Right lung (tissue), 10 donors: ENCODE measurements at places on chromosomes 7 and 10. TPM values are rescaled to one million over a fixed set of nuclear protein-coding genes. Genes with fewer than 3 reads are reported as not detected.

DNA sequence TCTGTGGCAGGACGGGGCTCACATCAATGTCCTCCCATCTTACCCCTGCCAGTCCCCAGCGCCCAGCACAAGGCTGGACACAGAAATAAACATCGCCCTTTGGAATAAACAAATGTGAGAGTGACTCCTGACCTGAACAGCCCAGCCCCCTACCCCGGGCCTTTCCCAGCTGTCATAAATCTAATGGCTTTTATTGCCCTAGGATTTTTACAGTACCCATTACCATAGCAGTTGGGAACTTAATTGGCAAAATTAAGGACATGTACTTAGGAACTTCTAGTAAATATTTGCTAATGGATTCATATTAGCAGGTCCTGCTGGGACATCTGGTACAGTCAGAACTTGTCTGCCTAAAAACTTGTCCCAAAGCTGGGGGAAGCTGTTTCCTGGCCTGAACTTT is 76.6 kb downstream of the GLRX3 start:
- no peak for DNase-seq

DNA sequence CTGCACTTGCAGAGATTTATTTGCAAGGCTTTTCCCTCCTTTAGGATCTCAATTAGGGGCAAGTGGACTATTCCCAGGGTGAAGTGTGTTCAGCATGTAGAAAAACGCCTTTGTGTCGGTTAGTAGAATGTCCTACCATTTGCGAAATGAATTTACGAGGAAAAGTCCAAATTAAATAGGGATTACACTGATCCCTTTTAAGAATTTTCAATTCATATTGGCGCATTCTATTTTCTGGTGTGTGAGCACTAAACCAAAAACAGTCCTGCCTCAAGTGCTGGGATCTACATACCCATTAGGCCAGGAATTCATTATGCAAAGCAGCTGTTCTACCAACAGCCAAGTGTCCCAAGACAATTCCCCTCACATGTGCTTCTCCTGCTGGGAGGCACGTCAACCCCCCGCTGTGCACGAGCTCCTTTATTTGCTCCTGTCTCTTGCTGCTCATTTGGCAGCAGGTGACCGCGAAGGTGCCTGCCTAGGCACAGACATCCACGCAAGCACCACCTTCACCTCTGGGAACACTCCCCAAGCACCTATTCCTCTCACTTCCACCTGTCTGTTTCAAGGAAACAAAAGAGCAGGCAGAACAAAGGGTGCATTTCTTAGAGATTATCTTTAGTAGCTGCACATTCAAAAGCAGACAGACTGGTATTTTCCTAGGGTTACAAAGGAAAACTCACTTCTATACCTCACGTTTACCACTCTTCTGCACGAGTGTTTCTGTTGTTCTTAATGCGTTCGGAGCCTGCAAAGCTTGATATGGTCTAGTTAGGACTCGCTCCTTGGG is 134.6 kb upstream of the FGFR2 start:
- DNase-seq: no peak

GRCh38 chr10:35927990-35928488 is 285.9 kb upstream of the FZD8 start:
- no peak for DNase-seq

GRCh38 chr7:131604841-131605279 is 48.4 kb upstream of the PODXL start:
- DNase-seq: no peak

DNA sequence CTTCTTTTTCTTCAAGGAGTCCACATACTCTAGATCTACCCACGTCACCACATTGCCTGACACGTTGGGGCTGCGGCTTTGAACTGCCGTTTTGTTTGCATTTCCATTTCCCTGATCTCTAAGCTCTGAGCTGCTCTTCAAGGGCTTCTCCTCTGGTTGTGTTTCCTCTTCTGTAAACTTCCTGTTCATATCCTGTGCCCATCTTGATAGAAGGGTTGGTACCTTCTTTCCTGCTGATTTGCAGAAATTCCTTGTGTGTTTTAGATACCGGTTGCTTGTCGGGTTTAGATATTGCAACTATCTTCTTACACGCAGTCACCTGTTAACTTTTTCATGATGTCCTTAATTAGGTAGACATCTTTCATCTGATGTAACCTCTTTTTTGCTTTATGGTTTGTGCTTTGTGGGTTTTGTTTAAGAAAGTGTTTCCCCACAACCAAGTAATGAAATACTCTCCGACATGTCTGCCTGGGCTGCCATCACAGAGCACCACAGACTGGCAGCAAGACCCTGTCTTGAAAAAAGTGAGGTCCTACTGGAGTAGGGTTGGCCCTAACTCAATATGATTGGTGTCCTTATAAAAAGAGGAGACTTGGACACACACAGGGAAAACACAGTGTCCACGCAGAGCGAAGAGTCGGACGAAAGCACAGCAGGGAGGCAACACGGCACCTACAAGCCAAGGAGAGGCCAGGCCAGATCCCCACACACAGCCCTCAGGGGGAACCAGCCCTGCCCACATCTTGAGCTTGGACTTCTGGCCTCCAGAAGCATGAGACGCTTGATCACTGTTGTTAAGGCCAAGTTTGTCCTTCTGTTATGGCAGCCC is 99.1 kb upstream of the PDGFA start:
- no peak for DNase-seq

DNA sequence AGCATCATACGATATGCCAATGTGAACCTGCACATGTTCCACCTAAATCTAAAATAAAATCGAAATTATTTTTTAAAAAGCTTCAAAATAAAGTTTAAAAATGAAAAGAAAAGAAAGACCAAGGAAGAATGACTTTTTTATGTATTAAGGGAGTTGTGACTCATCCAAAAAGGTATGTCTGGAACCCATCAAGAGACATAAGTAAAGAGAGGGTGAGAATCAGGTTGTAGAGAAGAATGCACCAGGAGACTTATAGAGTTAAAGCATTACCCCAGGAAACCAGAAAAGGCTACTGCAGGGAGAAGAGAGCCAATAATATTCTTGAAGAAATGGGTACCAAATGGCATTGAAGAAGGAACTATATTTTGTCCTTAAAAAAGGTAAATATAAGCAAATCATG is 69.8 kb downstream of the CTTNBP2 start:
- no peak for DNase-seq

- no peak for DNase-seq
Measured at GRCh38 chr7:136353287-136353686, 376.1 kb upstream of the MTPN start.

GRCh38 chr10:23021430-23021829 is 73.9 kb upstream of the MSRB2 start:
- DNase-seq: no peak

GRCh38 chr10:35876248-35876647 is 234.2 kb upstream of the FZD8 start:
- DNase-seq: no peak

GRCh38 chr7:37816922-37817590 is 31.3 kb upstream of the NME8 start:
- DNase-seq: no peak

DNA sequence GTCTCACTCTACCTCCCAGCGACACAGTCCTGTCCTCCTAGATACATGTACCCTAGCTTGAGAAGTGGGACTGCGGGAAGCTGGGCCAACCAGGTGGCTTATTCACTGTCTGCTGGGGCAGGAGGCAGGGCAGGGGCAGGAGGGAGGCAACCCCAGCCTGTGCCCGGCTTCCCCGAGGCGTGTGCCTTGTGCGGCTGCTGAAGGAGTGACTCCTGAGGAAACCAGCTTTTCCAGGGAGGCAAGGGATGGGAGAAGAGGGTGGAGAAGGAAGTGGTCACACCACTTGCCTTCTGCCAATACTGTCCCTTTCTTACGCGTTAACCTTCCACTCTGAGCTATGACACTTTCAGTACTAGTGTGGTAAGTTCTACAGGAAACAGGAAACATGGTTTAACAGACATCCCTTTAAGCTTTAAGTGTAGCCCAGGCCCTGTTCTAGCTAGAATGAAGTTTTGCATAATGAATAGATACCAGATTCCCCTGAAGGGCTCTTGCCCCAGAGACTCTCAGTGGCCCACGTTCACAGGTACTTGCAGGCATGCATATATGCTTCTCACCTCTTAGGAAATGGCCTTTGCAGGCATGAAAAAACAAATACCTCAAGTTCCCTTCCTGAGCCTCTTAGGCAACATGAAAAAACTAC is 40.6 kb downstream of the SYPL1 start:
- peak; percentile 45 for DNase-seq

DNA sequence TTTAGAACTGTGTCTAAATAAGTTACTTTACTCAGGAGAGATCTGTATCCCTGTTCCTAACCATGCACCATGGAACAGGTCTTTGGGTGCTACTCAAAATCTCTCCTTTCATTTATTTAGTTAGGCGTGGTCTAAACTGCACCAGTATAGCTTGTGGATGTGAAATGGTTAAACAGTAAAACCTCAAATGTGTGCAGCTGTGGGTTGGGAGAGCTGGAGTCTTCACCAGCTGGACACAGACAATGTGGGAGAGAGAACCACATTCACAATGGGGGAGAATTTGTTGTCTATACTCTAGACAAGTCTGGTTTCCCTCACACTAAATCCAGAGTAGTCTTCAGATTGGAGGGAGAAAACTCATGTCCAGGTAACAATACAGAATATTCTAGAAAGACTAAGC is 31.2 kb upstream of the IKZF1 start:
- DNase-seq: no peak

DNA sequence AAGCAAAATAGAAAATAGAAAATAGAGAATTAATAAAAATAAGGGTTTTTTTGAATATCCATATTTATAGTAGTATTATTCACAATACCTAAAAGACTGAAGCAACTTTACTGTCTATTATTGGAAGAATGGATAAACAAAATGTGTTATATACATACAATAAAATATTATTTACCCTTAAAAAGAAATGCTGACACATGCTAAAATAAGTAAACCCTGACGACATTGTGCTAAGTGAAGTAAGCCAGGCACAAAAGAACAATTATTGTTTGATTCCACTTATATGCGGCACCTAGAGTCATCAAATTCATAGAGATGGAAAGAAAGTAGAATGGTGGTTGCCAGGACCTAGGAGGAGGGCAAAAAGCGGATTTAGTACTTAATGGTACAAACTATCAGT is 39.0 kb downstream of the LRRC17 start:
- DNase-seq: no peak

DNA sequence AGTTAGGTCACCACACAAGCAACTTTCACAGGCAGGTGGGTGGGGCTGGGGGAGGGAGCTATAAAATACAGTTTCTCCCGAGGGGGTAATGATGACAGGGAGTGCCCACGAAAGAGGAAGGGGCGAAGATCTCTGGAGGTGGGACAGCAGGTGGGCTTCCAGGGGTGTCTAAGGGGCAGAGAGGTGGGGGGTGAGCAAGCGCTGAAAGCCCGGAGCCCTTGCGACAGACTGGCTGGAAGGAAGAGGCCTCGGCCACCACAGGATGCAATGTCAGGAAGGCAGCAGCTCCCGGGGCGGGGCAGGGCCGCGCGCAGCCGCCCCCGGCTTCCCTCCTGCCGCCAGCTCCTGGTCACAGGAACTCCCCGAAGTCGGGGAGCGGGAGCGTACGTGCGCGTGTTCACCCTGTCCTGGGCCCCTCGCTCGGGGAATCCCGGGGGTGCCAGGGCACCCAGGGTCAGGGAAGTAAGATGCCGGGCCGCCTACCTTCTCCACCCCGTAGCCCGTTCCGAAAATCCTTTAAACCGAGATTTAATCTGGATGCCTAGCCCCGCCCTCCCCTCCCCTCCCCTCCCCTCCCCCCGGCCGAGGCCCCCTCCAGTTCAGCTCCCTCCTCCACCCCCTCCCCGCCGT is 105.2 kb upstream of the PPIF start:
- DNase-seq: no peak

- no peak for DNase-seq
Measured at GRCh38 chr10:13844651-13845050, 257.9 kb downstream of the PRPF18 start.

DNA sequence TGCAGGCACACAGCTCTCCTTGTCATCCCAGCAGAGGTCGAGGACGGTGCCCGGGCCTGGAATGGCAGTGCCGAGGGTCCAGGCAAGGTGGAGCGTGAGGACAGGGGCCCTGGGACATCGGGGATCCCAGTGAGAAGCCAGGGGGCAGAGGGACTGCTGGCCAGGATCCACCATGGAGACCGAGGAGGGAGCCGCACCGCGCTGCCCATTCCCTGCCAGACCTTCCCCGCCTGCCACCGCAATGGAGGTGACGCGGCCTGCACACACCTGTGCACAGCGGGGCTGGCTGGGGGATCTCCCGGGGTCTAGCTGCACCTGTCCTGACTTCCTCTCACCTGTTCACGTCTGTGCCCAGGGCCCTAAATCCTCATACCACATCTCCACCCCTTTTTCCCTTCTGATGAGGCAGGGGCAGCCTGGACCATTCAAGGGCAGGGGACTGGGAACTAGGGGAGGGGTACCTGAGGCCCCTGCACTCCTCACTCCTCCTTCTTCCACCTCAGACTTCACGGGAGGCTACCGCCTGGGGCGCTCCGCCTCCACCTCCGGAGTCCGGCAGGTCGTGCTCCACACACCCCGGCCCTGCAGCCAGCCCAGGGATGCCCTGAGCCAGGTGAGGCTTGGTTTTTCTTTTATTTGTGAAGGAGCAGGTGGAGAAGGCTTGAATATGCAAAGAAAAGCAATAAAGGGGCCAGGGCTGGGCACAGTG is 6.9 kb downstream of the NYAP1 start:
- DNase-seq: no peak

DNA sequence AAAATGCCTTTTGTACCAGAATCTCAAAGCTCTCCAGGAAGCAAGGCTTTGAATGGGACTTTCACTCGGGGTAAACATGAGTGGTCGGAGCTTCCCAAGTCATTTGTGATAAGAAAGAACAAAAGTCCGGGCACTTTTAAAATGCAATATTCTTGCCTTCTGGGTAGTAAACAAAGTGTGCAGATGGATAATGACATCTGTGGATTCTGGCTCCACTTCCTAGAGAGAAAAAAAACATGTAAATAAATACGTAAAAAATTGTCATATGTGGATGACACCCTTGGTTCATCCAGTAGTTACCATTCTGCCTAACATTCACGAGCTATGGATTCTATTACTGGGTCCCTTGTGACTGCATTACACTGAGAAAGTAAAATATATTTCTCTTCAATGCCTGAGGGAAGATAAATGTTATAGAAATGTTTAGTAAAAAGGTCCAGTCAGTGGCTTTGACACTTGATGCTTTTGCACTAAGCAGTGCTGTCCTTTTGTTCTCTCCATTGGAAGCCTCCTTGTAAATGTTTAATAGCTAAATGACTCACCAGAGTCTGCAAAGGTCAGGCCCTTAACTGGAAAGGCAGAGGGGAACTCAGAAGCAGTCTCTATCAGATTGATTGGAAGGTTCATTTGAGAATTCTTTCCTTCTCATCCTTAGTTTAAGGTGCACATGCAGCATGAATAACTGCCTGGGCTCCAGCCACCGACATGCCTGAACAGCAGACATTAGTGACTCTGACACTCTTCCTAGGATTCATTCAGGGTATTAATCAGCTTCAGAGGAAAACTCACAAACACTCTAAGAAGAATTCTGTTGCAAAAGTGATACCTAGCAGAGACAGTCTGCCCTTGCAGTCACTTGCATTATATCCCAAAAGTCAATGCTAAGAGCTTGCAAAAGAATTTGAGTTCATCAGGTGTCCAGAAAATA is 11.7 kb upstream of the EDRF1 start:
- DNase-seq: no peak

- no peak for DNase-seq
Measured at GRCh38 chr10:77084431-77085144, 553.0 kb downstream of the KCNMA1 start.

GRCh38 chr10:110631934-110632333 is 12.2 kb upstream of the RBM20 start:
- DNase-seq: no peak

GRCh38 chr10:58746474-58747185 is 234.0 kb downstream of the BICC1 start:
- no peak for DNase-seq

PLAC9 gene
- 36.3 TPM for polyA plus RNA-seq

DPCD gene
- polyA plus RNA-seq: 32.1 TPM

C10orf105 gene
- polyA plus RNA-seq: 0.51 TPM
